ENCODE measurements at places on chromosomes 7 and 10. TPM values are rescaled to one million over a fixed set of nuclear protein-coding genes. Genes with fewer than 3 reads are reported as not detected.

CAV1 gene
- total RNA-seq = 174 TPM

VAX1 gene
- total RNA-seq = not detected

PTPN20 gene
- 0.53 TPM for total RNA-seq

CWF19L1 gene
- total RNA-seq = 23.9 TPM

CABCOCO1 gene
- total RNA-seq = 0.13 TPM

HOXA9 gene
- total RNA-seq = 16.6 TPM

AKR1C1 gene
- 6.5 TPM for total RNA-seq

ARMC10 gene
- 18.1 TPM for total RNA-seq

NPY gene
- 13.6 TPM for total RNA-seq

KLF14 gene
- 0.98 TPM for total RNA-seq

AKR1C8 gene
- total RNA-seq = 0.09 TPM

PPP1R17 gene
- not detected for total RNA-seq

Data from muscle of leg (tissue), 16 donors.